ENCODE measurements at places on chromosomes 7 and 10.
A peak's percentile ranks its signal among the peaks of the same experiment; 100 is the strongest.

DNA sequence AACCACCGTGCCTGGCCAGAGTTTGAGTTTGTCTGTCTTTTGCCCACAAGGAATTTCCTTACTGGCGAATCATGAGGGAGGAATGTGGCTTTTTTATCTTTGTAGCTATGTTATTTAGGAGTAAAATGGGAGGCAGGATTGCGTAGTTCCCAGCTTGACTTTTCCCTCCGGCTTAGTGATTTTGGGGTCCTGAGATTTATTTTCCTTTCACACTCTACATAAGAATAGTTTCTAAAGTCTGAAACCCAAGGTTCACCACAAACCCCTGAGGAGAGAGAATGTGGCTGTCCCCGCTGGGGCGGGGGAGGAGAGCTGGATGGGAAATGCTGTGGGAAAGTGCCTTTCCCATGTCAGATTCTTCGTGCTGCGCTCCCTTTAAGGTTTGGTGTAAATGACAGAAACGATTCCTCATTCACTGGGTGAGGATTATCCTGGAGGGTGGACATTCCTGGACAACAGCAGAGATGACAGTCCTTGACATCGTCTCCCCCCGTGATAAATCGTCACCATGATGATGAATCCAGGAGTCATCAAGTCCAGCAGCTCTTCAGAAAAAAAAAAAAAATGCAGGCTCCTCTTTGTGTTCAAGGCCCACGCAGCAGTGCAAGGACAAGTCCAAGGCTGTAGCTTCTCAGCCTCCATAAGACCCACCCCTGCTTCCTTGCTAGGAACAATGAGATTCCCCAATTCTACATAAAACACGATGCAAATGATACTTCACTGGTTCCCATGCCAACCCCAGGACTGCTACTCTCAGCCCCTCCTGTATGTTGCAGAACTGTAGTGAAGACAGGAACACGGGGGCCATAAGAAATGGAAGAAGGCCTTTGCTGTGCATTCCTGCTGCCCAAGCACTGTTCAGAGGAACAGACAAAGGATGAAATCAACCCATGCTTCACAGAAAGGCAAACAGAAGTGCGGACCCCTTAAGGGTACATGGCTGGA is 233.1 kb downstream of the CCDC3 start:
- no peak for DNase-seq

GRCh38 chr10:132075909-132076577 is 10.3 kb downstream of the JAKMIP3 start:
- DNase-seq, result no peak

GRCh38 chr10:43421201-43421507 is 12.2 kb upstream of the HNRNPF start:
- no peak for DNase-seq

DNA sequence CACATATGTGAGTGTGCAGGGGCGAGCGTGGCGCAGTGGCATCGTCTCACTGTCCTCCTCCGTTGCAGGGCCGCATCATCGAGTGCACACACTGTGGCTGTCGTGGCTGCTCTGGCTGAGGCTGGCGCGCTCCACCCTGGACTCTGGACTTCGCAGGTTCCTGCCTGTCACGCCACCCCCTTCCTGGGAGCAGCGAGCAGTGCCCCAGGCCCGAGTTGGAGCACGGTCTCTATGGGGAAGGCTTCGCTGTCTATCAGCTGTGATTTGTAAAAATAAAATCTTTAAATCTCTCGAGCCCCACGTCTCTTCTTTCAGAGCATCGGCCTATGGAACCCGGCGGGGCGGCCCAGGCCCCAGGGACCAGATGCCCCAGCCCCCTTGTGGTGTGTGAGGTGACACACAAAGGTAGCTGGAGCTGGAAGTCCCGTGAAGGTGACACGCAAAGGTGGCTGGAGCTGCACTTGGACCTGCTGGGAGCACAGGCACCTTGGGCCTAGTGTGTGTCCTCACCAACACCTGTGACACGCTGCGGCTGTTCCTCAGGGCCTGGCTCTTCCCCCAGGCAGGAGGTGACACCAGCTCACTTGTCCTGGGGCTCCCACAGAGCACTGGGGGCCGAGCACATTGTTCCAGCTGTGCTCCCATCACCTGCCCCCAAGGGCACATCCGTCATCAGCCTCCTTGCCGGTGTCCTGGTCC is 10.7 kb downstream of the BUD31 start:
- no peak for DNase-seq

GRCh38 chr7:96059075-96059474 is 262.8 kb downstream of the SLC25A13 start:
- no peak for DNase-seq

GRCh38 chr7:5773661-5774086 is 7.8 kb downstream of the RNF216 start:
- DNase-seq, result peak; percentile 60

All from activated T-cell treated with anti-CD3 and anti-CD28 coated beads, Interleukin-2, amount 50 U/mL, for 48 hours (primary cell).